Motor neuron (in vitro differentiated cells): ENCODE measurements at places on chromosomes 6 and 20. TPM values are rescaled to one million over a fixed set of nuclear protein-coding genes. Genes with fewer than 3 reads are reported as not detected.

GRCh38 chr6:147156799-147157382 is 47.3 kb upstream of the STXBP5 start:
- ATAC-seq = no peak

SPACA1 gene
- not detected in 2 replicates for total RNA-seq

DNA sequence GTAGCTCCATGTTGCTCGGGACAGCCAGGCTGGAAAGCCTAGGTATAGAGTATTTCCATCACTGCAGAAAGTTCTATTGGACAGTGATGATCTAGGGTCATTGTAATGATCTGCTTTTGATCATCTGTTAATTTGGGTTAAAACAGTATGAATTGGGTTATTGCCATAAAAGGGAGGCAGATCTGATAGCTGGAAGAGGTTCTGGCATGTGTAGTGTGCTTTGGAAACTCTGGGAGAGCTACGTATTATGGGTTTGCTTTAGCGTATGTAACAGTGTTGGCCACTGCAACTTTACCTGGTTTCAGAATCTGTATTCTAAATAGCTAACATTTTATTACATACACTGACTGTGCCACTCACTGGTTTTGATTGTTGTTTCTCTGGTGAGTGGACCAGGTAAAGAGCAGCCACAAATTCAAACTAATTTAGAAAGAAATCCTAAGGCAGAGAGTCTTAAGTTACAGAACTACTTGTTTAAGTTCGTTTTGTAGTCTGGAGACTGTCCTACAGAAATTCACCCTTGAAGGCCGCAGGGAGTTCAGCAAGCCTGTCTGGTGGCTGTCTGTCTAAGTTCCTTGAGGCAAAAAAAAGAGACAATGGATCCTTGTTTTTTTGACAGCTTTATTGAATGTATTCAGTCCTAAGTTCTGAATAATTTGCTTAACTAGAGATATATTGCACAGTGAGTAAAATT is 300.3 kb downstream of the PRL start:
- ATAC-seq = no peak

GRCh38 chr6:162871966-162872365 is 144.2 kb downstream of the PACRG start:
- ATAC-seq = no peak
